ENCODE measurements at places on chromosomes 16 and 17. TPM values are rescaled to one million over a fixed set of nuclear protein-coding genes. Genes with fewer than 3 reads are reported as not detected.

DNA sequence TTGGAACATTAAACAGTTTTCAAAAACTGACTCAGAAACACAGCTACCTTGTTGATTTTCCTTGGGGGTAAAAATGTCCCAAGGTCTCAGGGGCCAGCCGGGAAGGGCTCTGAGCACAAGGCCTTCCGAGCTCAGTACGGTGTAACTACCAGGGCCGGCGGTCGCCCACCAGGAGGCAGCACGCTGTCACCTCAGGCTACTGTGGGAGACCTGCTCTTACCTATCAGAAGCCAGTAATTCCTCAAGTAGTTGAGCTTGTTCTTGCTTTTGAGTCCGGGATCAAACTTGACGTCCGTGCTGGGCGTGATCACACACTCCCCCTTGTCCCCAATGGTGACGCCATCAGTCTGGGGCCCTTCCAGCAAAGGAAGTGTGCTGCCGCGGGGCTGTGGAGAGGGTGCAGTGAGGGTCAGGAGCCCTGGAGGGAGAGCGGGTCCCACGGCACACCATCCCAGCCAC lies 43.4 kb upstream of the ICAM2 start:
- peak; percentile 84 for DNase-seq

Gene SMARCD2
- 106 TPM for total RNA-seq

- DNase-seq, result no peak
These were observed 158.3 kb upstream of the PLCG2 start for GRCh38 chr16:81620796-81621195.

Gene HOXB4
- not detected for total RNA-seq

DNA sequence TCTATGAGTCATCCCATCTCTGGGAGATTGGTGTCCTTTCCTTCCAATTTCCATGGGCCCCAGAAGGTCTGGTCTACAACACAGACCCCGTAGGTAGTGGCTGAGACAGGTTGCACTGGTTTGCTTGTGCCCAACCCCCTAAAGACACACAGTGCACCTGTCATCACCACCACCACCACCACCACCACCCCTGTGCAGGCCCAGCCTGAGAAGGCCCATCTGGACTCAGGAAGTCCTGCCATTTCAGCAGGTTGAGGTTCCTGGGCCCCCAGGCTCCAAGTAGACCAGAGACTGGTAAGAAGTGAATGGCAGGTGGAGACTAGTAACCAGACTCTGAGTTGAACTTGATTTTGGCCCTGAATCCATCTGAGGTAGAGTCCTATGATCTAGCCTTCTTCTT lies 25.9 kb upstream of the PHB1 start:
- DNase-seq, result no peak

- DNase-seq, result no peak
These were observed 62.0 kb downstream of the FOXL1 start for GRCh38 chr16:86640265-86640843.

- no peak for DNase-seq
These were observed 583 bp upstream of the CYLD start for GRCh38 chr16:50741225-50741780.

DNA sequence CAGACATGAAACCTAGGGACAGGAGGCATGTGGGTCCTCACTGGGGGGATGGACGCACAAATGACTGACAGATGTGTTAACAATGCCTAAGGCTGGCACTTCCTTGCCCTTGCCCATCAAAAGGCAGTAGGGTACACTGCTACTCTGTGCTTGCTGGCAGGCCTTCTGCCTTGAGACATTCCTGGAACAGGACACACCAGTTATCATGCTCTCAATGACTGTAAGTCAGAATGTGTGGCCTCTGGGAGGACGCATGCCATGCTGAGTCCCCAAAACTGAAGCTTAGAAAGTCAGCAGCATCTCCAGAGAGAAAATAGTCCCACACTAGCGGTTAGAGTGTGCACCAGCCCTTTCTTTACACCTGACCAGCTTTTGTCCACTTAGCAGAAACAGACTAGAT lies 16.1 kb upstream of the SREBF1 start:
- DNase-seq, result no peak

Gene RPAIN
- 68.4 TPM for total RNA-seq

Gene HOXB7
- total RNA-seq, result 0.14 TPM

DNA sequence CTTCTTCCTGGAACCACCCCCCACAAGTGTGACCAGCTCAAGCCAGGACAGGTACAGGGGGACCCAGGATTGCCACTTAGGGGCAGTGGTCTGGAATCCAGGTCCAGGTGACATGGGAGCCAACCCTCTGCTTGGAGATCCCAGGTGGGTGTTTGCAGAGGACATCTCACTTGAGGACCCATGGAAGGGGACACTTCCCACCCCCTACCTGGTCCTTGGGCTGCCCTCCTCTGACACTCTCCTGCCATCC lies 145.5 kb downstream of the SEC14L1 start:
- no peak for DNase-seq

Gene EFCAB5
- total RNA-seq, result 0.59 TPM

GRCh38 chr17:41919840-41920579 lies 1.3 kb upstream of the ACLY start:
- DNase-seq, result peak; percentile 21

Gene QRICH2
- 3.2 TPM for total RNA-seq

DNA sequence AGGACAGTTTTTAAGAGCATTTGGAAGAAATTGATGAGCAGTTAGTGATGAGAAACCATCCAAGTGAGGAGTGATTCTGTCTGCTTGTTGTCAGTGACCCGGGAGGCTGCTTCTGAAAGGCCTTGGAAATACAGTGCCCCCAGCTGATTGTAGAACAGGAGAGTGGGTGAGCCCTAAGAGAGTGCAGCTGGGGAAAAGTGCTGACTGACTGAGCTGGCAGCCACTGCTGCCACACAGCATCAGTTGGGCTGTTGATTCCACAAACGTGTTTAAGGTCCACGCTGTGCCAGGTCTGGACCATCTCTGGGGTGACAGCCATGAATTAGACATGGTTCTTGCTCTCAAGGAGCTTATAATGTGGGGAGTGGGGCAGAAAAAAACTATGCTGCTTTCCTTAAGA lies 18.9 kb downstream of the NUP93 start:
- DNase-seq, result no peak

- DNase-seq, result no peak
These were observed 20.1 kb upstream of the CPHXL start for GRCh38 chr16:75746359-75746758.

DNA sequence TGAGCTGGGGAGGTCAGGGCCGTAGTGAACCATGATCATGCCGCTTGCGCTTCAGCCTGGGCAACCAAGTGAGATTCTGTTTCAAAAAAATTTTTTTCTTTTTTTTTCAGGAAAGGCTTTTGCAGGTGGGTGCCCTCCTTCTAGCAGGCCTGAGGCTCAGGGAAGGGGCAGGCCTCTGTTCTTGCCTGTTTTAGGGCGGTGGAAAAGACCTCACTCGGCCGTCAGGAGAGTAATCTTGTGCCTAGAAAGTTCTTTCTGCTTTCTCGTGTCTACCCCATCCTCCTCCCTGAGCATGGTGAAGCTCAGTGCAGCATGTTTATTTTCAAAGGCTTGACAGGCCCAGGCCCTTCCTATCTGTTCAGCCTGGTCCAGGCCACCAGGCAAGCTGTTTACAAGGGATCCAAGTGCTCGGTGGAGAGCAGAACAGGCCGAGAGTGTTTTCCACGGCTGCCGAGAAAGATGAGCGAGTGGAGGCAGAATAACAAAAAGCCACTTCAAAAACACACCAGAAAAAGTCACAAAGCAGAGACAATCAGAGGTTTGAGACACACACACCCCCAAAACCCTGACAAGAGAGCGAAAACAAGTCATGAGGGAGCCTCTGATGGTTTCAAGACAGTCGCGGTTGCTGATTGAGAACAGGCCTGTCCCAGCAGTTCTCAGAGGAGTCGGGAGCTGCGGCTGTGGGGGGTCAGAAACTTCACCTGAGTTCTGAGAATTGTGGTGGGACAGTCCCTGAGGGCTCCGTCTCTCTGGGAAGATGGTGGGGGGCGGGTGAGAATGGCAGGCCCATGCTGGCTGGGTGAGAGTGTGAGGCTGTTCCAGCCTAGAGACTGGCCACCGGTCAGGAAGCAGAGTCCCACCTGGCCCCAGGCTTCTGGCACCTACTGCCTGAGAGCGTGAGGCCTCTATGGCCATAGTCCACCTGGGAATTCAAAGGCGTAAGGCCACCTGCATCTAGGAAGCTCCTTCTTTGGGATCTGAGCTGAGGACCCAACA lies 37.5 kb upstream of the CCR7 start:
- no peak for DNase-seq

Gene FKBP10
- 243 TPM for total RNA-seq

DNA sequence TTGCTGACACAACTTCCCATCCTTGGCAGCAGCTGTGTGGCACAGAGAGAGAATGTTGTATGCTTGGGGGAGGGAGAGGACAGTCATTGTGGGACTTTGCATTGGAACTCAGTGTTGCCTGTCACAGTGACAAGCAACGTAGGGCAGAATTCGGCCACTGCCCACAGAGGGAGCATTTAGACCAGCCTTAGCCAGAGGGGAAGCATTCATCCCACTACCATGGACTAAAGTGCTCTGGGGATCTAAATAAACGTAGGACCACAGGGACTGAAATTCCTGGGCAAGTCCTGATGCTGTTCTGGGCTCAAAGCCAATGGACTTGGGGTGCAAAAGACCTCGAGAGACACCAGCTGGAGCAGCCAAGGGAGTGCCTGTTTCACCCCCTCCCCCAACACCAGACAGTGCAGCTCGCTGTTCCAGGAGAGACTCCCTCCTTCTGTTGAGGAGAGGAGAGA lies 44.9 kb downstream of the ABCA8 start:
- no peak for DNase-seq

Gene KRTAP9-2
- not detected for total RNA-seq

Gene MINK1
- total RNA-seq, result 105 TPM

DNA sequence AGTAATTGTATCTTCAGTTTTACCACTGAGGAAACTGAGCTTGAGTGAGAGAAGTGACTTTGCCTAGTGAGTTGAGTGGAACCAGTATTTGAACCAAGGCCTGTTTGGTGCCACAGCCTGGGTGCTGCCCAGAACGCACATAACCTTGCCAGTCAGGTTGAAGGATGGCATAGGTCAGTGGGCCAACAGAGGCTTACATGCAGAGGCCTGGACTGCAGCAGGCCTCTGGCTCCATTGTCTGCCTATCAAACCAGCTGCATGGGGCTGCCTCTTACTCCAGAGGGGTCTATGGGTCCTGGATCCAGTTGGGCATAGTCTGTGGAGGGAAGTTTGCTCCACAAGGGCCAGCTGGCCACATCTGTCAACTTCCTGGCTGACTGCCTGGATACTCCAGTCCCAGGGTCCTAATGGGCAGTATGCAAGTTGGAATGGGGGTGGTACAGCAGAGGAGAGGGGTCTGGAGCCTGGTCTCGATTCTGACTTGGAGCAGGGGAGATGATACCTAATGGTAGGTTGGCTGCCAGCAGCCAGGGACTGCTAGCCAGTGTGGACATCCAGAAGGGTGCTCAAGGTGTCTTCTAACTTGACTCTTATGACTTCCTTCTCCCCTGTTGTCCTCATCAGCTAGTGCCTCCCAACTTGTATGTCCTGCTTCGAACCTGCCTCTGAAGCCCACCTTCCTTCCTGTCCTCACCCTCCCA lies 11.1 kb upstream of the RNF112 start:
- no peak for DNase-seq

Gene EPN3
- 8.8 TPM for total RNA-seq

GRCh38 chr17:46732754-46733398 lies 85.6 kb downstream of the WNT3 start:
- DNase-seq, result peak; percentile 79

- DNase-seq, result no peak
These were observed 14.2 kb upstream of the ADGRG3 start for GRCh38 chr16:57653936-57654335.

- no peak for DNase-seq
These were observed 981 bp upstream of the CEP131 start for GRCh38 chr17:81223762-81224130.

Gene PLXDC1
- 4.1 TPM for total RNA-seq

GRCh38 chr17:40511667-40512220 lies 10.3 kb upstream of the TNS4 start:
- DNase-seq, result no peak

DNA sequence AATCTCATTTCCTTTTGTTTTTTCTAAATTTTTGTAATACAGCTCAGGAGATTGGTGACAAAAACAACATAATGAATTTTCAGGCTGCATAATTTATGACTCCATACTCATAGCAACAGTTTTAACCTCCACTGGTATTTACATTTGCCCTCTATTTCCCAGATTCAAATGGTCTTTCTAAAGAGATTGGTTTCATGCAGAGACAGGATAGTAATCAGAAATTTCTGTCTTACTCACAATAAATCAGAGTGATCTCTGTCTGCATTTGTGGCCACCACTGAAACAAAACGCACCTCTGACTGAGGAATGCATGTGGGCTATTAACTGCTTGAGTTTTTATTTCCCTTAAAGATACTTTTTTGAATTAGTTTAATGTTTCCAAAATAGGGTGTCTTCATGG lies 1526.0 kb downstream of the CDH8 start:
- no peak for DNase-seq

Gene TNFSF13
- 2.9 TPM for total RNA-seq

DNA sequence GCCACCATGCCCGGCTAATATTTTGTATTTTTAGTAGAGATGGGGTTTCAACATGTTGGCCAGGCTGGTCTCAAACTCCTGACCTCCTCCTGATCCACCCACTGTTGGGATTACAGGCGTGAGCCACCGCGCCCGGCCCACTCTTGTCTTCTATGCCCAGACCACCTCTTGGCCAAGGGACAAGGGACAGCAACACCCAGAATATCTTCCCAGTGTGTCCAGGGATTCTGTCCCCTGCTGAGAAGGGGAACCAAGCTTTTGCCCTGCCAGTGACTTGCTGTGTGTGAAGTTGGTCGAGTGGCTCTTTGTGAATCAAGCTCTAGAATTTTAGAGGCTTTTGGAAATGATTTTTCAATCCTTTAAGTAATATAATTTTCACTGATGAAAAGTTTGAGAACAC lies 1.7 kb upstream of the MPO start:
- DNase-seq, result no peak

DNA sequence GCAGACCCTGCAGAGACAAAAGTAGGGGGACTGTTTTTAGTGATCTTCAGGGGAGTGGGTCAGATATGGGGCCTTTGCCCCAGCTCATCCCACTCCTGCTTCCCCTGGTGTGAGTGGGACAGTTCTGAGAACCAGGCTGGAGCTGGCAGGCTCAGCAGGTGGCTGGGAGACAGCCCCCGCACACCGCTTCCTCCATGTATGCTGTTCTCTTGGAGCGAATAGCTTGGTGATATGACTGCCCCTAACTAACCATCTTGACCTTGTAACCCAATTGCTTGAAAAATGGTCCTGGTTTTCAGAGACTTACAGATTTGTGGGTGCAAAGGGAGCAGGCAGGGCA lies 61.5 kb downstream of the PRMT7 start:
- no peak for DNase-seq

DNA sequence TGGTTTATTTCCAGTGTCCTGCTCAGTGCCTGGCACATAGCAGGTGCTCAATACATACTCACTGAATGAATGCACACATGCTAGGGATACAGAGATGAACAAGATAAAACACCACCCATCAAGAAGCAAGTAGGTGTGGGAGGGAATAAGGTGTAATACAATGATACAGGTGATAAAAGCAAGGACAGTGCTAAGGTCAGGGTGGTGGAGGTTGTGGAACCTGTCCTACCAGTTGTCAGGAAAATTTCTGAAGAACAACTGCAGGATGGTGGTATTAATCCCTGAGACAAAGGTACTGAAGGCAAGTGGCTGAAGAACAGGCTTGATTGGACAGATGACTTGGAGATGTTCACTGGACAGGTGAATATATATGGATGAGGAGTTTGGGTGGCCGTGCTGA lies 1.8 kb downstream of the KNOP1 start:
- no peak for DNase-seq

Gene POLR3E
- total RNA-seq, result 73.5 TPM

Gene CTRB2
- 6.8 TPM for total RNA-seq

Data from WTC11 (cell line).